ENCODE measurements at places on chromosomes 3 and 15.

GRCh38 chr3:64039981-64040733, 16.9 kb upstream of the PSMD6 start:
- no peak for DNase-seq

DNA sequence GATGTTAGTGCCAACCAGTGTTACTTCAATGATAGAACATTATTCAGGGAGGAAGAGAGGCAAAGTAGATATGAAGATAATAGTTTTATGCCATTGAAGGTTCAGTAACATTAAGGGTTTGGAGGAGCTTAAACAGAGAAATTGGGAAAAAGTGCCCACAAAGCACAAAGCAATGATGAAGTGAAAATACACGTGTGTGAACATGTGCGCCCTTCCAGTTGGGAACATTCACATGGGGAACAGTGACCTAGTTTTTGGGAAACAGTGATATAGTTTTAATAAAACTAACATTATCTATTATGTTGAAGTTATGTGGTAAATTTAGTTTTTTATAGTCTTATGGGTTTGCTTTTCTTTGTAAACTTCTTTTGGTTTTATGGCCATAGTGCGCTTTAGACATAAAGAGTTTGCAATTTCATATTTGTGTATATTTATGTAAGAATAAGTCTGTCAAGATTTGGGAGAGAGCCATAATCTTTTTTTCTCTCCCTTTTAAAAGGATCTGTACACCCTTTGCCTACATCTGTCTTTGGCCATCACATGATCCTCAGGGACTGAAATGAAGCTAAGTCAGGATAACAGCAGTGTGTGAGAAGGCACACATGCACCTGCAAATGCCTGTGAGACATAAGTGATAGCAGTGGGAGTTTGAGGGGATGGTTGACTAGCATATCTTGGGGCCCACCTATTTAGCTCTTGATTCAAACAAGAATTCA, 450.3 kb upstream of the THRB start:
- DNase-seq: no peak

DNA sequence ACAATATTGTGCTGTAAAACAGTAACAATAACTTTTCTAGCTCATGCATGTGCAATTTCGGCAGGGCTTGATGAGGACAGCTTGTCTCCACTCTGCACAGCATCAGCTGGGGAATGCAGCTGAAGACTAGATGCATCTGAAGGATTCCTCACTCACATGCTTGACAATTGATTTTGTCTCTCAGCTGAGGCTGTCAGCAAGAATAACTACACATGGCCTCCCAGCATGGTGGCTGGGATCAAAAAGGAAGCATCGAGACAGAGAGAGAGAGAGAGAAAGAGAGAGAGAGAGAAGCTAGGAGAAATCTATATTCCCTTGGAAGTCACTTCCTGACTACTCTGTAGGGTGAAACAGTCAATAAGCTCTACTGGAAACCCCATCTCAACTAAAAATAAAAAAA, 487.1 kb downstream of the PLOD2 start:
- no peak for DNase-seq

- no peak for DNase-seq
These were observed 31.2 kb downstream of the SLC25A36 start for GRCh38 chr3:140972833-140973232.

DNA sequence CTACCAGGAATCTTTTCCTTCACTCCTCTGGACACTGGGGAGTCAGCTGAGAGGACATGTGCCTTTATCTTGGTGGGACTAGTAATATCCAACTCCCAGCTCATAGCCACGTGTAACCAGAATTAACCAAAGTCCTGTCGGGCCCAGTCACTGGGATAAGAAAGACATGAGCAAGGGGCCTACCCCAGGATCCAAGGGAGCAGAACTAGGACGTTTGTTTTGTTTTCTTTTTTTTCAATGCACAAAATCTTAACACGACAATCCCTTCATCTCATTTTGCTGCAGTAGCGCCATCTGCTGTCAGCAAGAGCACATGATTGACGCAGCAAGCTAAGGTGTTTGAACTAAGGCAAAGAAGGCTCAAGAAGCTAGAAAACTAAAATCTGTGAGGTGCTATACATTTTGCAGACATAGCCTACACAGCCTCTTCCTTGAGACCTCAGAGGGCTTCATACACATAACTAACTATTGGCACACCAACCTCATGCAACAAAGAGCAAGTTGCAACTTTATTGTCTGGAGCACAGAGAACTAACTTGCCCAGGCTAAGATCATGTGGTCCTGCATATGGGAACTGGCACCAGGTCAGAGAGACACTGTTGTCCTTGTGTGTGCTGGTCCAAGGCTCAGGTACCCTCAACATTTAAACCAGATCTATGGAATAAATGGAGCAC, 43.6 kb downstream of the RLBP1 start:
- peak; percentile 27 for DNase-seq

- no peak for DNase-seq
These were observed 52.9 kb downstream of the ANP32A start for GRCh38 chr15:68767833-68768232.

DNA sequence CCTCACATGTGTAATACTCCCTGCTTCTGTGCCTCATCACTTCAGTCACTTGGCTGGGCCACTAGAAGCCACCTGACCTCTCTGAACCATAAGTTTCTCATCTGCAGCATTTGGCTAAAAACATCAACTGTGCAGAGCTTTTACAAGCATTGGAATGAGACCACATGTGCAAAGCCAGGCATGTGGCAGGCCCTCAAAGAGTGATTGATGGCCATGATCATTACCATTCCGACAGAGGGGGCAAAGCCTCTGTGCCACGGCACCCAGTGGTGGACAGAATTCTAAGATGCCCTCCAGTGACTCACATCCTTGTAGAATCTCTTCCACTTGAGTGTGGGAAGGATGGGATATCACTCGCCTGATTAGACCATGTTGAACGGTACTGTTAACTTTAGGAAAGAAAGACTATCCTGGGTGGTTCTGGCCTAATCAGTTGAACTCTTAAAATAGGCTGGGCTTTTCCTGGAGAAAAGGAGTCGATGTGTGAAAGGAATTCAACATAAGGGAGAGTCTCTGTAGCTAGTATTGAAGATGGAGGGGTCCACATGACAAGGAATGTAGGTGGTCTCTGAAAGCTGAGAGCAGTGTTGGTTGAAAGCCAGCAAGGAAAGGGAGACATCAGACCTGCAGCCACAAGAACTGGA, 13.5 kb downstream of the CDCP1 start:
- no peak for DNase-seq

- DNase-seq: no peak
These were observed 68.6 kb downstream of the FHIT start for GRCh38 chr3:61182662-61183061.

GRCh38 chr15:45689616-45690015, 54.8 kb downstream of the SQOR start:
- DNase-seq: no peak

- DNase-seq: no peak
These were observed 9.0 kb upstream of the SLCO2A1 start for GRCh38 chr3:134038716-134039115.

GRCh38 chr15:82058517-82059204, 12.8 kb upstream of the MEX3B start:
- no peak for DNase-seq

GRCh38 chr3:100127792-100128191, 13.5 kb upstream of the FILIP1L start:
- no peak for DNase-seq
